SK-N-DZ (cell line): ENCODE measurements at places on chromosomes 16 and 17.

GRCh38 chr16:29726845-29727377, 18.9 kb downstream of the C16orf54 start:
- DNase-seq: peak; percentile 31

GRCh38 chr17:5719976-5720375, 135.7 kb upstream of the NLRP1 start:
- DNase-seq: no peak

GRCh38 chr16:20352615-20353014, at the start of gene UMOD:
UMOD (minus strand) TSS chr16:20352715; CDS start chr16:20350737, 1,978 bp downstream.
- no peak for DNase-seq

DNA sequence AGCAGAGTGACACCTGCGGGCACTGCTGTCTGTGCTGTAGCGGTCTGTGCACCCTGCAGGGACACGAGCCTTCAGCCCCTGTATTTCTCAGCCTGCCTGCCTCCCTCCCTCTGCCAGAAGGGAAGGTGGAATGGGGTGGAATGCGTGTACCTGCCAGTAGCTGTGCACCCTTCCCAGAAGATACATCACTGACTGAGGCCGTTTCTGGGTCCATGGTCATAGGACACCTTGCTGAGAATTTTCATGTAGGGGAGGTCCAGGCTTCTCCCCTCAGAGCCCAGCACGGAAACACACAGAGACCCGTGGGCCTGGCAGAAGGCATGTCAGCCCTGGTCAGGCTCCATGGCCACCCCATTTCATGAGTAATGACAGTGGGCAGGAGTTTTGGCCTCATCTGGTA, 16.5 kb downstream of the DBNDD1 start:
- DNase-seq: no peak

DNA sequence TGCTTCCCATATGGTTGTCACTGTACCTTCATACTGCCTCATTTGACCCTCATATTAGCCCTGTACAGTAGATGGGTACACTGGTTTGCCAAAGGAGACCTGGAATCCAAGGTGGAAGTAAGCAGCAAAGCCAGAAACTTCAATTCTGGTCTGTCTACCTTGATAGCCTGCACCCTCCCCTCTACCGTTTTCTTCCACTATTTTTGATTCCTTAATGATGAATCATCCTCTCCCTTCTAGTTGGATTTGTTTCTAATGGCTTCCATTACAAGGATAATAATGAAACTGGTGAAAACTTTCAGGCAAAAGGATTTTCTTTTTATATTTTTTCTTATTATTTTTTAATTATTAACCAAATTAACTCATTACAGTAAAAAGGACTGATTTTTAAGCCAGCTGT, 17.3 kb downstream of the TAC4 start:
- DNase-seq: no peak

DNA sequence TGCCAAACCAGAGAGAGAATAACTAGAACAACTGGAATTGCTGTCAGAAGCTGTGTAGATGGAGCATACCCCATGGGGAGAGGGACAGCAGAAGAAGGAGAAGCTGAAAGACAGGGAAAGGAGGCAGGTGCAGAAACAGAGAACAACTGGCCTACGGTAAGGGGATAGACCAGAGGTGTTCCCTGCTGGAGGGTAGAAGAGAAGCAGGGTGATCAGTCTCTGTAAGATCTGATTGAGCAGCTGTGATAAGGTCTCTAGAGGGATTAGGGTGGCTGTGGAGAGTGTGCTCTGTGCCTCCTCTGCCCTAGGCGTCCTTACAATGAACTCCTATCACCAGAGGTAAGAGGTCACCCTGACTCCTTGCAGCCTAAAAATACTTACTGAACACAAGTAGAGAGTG, 30.4 kb upstream of the HS3ST3B1 start:
- no peak for DNase-seq

DNA sequence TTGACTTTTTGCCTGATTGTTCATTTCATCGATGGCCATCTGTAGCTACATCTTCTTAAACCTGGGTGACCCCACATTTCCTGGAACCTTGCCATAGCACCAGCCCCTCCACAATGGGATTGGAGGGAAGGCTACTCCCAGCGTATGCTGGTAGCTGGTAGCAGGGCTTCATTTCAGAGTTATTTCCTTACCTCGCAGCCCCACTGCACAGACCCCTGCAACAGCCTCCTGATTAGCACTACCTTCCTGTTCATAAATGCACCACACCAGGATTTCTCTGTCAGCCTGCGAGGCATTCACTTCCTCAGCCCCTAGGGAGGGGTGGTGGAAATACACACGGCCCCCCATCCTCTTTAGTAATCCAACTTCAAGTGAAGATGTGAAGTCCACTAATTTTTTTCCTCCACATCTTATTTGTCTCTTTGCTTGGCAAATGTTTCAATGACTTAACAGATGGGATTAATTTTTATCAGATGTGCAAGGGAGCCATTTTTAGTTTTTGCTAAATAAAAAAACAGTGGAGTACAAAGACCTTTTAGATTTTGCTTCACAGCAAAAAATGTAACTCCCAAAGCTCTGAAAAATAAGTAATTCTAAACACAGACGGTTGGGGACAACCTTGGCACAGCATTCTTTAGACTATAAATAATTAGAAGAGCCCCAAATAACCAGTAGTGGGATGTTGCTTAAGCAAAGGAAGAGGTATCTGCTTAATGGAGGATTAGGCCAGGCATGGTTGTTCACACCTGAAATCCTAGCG, 76.6 kb downstream of the CLEC16A start:
- no peak for DNase-seq

- no peak for DNase-seq
These were observed 91.6 kb upstream of the DNAH9 start for GRCh38 chr17:11506635-11507034.

DNA sequence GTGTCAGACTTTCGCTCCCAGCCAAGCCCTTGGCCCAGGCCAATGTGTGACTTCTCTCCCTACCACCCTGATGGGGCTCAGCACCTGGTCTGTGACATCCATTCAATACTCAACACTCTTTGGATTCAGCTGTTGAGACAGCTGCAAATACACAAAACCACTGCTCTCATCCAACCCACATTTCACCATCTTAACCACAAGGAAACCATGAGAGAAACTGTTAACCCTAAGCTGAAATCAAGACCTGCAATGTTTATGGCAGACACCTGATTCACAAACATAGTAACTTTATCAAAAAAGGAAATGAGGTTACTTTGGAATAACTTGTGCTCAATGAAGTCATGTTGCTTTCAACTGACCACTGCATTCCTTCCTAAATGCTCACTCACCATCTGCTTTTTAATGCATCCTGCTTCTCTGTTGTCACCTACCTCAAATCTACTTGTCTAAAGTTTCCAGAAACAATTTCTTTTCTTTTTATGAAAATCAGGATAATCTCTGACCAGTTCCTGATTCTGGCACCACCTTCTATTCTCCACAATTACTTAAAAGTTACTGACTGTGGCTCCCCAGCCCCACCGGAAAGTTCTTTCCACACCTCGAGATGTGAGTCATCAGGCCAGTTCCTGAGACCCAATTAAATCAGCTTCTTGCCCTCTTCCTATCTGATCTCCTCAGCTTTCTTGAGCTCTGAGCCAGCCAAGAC, 88.2 kb downstream of the NOG start:
- no peak for DNase-seq

DNA sequence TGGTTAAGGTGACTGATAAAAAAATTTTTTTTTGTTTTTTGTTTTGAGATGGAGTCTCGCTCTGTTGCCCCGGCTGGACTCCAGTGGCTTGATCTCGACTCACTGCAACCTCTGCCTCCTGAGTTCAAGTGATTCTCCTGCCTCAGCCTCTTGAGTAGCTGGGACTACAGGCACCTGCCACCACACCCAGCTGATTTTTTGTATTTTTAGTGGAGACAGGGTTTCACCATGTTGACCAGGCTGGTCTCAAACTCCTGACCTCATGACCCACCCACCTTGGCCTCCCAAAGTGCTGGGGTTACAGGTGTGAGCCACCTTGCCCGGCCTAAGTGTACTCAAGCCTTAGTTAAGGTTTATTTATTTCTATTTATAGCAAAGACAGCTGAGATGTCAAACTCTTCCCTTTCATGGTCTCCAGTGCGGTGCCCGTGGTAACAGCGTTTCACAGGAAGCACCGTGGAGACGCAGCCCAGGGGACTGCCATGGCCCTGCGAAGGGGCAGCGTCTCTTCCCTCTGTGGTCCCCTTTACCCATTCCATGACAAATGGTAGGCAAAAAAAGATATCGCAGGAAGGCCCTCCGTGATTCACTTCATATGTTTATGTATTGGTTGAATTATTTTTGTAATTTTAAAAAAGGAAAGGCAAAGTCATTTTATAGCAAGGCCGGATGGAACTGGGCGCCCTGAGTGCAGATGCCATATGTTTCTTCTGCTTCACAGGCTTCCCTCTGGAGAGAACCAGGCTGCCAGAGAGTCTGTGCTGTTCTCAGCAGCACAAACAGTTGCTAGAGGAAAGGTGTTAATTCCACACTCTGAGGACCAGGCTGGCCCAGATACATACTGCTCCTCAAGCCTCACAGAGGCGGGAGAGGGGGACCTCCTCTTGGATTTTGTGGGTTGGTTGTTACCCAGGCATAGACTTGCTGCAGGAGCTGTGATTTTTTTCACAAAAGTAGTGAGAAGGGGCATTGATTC, 29.2 kb downstream of the DDX19A start:
- no peak for DNase-seq

- DNase-seq: no peak
These were observed 39.0 kb upstream of the AKAP1 start for GRCh38 chr17:57045868-57046704.

GRCh38 chr17:76805319-76805718, 62.9 kb upstream of the MGAT5B start:
- no peak for DNase-seq

GRCh38 chr17:39548494-39549225, 59.1 kb downstream of the NEUROD2 start:
- no peak for DNase-seq

GRCh38 chr17:46121841-46122485, 71.3 kb downstream of the KANSL1 start:
- DNase-seq: no peak
